Kidney tubule cell (primary cell): ENCODE measurements at places on chromosomes 7 and 10.

GRCh38 chr7:156907656-156908055 is 14.7 kb upstream of the LMBR1 start:
- no peak for DNase-seq

GRCh38 chr10:103613616-103614015 is 120.1 kb downstream of the NEURL1 start:
- DNase-seq: no peak

- DNase-seq: no peak
Measured at GRCh38 chr10:127679642-127680255, 57.2 kb upstream of the FOXI2 start.

DNA sequence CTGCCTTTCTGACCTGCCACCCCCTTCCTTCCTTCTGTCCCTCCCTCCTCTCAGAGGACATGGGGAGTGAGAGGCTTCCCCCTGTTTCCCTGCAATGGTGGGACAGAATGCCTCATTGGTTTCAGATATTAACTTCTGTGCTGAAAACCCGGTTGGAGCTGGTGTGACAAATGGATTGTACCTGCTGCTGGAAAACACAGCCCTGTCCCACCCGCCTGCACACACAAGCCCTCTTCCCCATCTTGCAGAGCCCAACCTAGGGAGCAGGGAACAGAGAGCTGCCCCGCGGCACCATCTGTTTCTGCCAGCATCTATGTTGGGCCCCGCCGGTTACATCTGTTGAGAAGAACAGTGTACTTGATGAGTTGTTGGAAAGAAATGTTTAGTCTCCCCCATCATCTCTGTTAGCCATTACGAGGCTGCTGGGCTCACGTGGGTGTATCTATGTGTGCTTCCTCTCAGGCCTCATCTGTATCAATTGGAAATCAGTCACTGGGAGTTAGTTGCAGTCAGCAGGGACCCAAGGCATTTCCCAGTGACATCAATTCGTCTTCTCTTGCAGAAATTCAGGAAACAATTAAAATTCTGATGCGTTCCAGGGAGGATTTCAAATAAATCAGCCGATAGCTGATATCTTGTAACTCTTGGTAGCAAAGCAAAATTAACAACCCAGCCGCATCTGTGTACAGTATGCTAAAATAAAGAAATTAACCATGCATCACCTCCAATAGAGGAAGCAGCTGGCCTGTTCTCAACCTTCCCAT is 725.6 kb upstream of the GALNT17 start:
- DNase-seq: no peak

DNA sequence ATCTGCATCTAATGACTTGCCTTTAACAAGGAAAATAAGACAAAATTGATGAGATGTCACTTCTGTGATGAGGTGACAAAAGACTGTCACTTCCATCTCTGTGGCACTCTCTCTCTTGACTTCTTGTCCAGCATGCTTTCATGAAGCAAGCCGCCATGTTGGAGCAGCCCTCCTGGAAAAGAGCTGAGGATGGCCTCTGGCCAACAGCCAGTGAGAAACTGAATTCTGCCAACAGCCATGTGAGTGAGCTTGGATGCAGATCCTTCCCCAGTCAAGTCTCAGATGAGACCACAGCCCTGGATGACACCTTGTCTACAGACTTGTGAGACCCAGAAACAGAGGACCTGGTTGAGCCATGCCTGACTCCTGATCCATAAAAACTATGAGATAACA is 412.6 kb upstream of the SHH start:
- DNase-seq: no peak

DNA sequence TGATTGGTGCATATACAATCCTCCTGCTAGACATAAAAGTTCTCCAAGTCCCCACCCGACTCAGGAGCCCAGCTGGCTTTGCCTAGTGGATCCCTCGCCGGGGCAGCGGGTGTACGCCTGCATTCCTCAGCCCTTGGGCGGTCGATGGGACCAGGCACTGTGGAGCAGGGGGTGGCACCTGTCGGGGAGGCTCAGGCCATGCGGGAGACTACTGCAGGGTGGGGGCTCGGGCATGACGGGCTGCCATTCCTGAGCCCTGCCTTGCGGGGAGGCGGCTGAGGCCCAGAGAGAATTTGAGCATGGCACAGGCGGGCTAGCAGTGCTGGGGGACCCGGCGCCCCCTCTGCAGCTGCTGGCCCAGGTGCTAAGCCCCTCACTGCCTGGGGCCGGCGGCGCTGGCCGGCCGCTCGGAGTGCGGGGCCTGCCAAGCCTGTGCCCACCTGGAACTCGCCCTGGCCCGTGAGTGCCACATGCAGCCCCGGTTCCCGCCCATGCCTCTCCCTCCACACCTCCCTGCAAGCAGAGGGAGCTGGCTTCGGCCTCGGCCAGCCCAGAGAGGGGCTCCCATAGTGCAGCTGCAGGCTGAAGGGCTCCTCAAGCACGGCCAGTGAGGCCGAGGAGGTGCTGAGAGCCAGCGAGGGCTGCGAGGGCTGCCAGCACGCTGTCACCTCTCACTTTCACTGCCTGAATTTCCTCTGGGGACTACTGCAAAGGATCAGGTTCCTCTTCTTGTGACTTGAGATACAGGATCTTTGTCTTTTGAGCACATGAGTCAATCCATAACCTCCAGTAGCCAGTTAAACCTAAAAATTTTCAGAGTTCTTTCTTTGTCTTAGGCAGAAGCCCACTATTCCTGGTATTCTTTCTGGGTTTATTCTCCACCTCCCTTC is 25.1 kb upstream of the ELOVL3 start:
- no peak for DNase-seq

DNA sequence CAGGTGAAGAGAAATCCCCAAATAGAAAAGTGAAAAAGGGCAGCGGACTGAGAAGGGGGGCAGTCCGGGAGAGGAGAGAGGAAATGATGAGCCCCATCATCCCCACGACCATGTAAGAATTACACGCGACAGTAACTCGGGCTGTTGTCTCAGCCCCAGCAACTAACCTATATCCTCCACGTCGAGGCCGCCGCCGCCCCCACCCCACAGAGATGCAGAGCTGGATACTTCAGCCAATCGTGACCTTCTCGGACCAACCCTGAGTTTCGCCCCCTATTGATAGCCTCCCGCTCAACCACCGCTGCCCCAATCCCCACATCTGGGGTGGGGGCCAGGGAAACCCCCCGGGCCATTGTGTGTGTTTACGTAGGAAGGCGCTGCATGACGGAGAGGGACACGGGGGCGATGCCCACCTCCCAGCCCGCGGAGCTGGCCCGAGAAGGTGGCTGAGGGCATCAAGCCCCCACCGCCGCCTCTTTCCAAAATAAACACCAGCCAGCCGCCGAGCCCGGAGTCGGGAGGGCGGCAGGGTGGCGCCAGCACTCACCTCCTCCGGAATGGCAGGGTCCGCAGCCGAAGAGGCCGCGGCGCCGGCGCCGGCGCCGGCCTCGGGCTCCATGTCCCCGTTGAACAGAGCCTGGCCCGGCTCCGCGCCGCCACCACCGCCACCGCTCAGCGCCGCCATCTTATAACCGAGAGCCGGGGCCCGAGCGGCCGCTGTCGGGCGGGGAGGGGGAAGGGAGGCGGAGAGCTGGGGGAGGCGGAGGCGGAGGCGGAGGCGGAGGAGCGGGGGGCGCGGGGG is 509 bp downstream of the BRAF start:
- DNase-seq: peak; percentile 64
